ENCODE measurements at places on chromosomes 1 and 21.

DNA sequence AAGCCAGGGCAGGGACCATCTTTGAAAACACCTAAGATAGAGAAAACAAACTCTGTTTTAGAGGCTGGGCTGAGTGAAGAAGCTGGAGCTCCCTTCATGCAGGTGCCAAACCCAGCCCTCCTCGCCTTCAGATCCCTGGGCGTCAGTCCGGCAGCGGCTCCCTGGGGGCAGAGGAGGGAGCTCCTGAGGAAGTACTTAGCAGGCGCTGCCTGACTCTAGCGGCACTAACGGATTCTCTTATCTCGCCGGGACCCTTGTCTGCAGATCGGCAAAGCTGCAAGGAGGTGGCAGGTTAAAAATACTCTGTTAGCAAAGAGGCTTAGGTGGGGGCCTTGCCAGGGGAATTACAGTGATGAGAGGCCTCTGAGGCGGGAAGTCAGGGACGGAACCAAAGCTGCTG lies 79.6 kb downstream of the PLXNA2 start:
- no peak for DNase-seq

GRCh38 chr1:196723325-196724185 lies 51.1 kb upstream of the CFHR3 start:
- DNase-seq: peak; percentile 4

DNA sequence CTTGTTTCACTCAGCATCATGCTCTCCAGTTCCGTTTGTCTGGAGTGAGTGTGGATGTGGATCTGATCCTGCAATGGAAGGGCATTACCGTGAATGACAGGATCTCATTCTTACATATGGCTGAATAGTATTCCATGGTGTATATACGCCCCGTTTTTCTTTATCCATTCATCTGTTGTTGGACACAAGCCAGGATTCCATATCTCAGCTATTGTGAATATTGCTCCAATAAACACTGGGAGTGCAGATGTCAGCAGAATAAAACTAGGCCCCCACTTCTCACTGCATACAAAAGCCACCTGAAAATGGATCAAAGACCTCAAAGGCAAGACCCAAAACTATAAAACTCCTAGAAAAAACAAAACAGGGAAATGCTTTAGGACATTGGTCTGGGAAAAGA lies 120.3 kb upstream of the TMPRSS2 start:
- DNase-seq: no peak

- DNase-seq: no peak
Measured at GRCh38 chr1:3568815-3569435, 42.4 kb downstream of the MEGF6 start.

- DNase-seq: no peak
Measured at GRCh38 chr1:64624218-64624713, 120.6 kb upstream of the RAVER2 start.

GRCh38 chr1:243287652-243288051 lies 31.8 kb downstream of the SDCCAG8 start:
- no peak for DNase-seq

GRCh38 chr1:221797506-221797905 lies 55.6 kb upstream of the DUSP10 start:
- no peak for DNase-seq

DNA sequence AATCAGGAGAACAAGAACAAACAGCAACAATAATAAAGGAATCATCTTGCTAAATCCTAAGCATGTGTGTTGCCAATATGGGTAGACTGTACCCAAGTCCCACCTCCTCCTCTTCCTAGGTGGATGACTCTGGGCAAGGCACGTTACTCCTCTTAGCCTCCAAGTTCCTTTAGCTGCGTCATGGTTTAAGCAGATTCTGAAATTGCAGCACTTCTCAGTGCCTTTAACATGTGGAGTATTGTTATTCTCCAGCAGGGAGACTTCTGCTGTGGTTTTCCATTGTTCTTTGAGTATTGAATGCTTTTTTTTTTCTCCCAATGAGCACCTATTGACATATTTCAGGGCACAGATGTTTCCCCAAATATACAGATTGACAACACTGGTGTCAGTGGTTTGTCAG lies 15.5 kb downstream of the ARHGEF10L start:
- no peak for DNase-seq

- DNase-seq: no peak
Measured at GRCh38 chr21:34570313-34570712, 44.6 kb downstream of the RCAN1 start.

DNA sequence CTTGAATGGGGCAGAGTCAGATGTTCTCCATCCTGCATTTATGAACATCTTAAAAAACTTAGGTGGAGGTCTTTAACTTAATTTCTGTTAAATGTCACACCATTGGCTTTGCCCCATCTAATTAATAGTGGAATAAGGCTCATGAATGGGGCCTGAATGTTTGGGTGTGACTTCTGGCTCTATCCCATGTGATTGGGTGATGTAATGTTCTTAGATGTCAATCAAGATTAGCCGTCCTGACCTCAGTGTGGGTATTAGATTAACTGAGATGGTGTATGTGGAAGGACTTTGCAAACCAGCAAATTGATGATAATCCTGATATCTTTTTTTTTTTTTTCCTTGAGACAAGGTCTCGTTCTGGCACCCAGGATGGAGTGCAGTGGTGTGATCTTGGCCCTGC lies 38.1 kb downstream of the C1orf21 start:
- no peak for DNase-seq

GRCh38 chr1:219582296-219582695 lies 30.6 kb downstream of the ZC3H11B start:
- no peak for DNase-seq

- DNase-seq: no peak
Measured at GRCh38 chr1:182428043-182428442, 21.9 kb upstream of the RGSL1 start.
